ENCODE measurements at places on chromosomes 5 and 9.
A peak's percentile ranks its signal among the peaks of the same experiment; 100 is the strongest.

DNA sequence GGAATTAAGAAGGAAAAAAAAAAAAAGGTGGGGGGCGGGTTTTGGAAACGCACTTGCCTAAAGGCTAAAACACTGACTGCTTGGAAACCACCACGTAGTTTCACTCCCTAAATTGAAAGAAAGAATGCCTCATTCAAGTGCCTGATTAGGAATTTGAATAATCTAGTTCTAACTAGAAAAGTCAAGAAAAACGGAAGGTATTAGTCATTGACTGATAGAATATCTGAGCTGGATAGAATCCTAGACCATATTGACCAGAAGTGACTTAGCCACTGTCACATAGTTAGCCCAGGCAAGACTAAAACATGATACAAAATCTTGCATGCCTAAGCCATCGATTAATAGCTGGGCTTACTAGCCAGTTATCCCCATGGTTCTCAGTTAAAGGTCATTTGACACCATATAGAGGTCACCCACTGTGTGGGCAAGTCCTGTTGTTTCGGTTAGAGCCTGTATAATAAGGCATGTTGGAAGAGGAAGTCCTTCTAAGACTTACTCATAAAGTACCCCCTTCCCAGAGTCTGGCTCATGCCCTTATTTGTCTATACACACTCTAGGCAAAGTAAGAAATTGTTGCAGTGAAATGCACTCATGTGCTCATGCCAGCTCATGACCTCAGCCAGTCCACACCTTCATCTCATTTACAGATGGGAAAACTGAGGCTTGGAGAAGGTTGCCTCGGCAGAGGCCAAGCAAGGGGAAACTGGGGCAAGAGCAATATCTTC, 40.2 kb downstream of the SH3RF2 start:
- DNase-seq = no peak

DNA sequence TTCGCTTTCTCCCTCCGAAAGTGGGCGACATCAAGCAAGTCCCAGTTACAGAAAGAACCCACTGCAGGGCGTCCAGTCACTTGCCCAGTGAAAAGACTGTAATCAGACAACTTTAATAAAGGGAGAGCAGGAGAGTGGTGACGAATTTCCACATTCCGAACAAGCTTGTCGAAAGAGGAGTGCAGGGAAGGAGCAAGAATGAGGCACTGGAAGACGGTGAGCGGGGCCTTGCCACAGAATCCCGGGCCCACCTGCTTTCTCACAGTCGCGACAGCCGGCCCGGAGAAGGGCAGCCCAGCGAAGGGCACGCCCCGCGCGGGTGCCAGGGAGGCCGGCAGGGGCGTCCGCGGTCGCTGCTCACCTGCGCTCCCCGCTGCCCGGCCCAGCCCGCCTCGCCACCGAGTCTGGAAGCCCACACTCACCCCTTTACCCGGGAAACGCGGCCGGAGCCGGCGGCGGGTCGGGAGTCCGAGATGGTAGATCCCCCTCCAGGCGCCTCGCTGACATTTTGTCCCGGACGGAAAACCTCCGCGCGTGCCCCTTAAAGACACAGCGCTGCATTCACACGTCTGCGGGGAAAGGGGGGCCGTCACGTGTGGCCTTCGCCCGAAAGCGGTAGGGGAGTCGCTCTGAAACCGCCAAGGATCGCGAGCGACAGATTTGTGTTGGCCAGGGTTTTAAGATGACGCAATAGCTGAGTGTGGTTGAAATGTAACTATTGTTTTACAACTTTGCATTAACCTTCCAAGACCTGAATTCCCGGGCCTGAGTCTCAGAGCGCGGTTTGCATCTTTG, at the start of gene ZBED3:
TSS of gene ZBED3 (minus strand) at position 597 of the 795 bp plus-strand sequence. CDS start 9,407 bp downstream, outside the sequence.
- DNase-seq = peak; percentile 21

- DNase-seq = no peak
Observed at GRCh38 chr5:171924493-171925122, 81.8 kb downstream of the FBXW11 start.

- DNase-seq = no peak
Observed at GRCh38 chr9:129232839-129233591, 55.0 kb upstream of the IER5L start.

- no peak for DNase-seq
Observed at GRCh38 chr5:88833371-88834130, 49.4 kb downstream of the MEF2C start.

DNA sequence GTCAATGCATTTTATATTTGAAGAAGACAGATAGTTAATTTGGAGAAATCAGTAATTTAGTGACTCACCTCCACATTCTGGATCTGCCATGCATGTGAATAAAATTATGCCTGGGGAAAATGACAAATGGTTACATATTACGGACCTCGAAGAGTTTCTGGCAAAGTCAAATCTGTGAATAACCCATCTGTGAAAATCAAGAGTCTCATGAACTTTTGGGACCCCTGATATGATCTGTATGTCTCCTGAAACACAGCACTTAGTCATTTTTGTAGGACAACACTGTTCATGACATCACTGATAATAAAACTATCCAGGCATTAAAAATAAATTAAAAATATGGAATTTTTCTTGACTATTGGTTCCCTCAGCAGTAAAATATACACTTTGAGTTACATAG, 584.5 kb downstream of the TLE4 start:
- DNase-seq = no peak

- DNase-seq = no peak
Observed at GRCh38 chr5:122697191-122697590, 77.7 kb upstream of the SNX2 start.

GRCh38 chr9:85995599-85995998, 54.7 kb downstream of the NAA35 start:
- DNase-seq = no peak

Measured in memory B cell (primary cell).